ENCODE measurements at places on chromosomes 12 and 14. TPM values are rescaled to one million over a fixed set of nuclear protein-coding genes. Genes with fewer than 3 reads are reported as not detected.

- DNase-seq: no peak
These were observed 933.0 kb downstream of the DIO2 start for GRCh38 chr14:79278286-79278797.

GRCh38 chr12:21500786-21501257 is 613 bp downstream of the RECQL start:
- no peak for DNase-seq

GRCh38 chr12:79291711-79292110 is 399.1 kb downstream of the PAWR start:
- DNase-seq: no peak

The NRIP2 gene
- total RNA-seq: not detected

The MON2 gene
- total RNA-seq: 75.1 TPM

GRCh38 chr12:27279826-27280225 is 35.7 kb downstream of the STK38L start:
- no peak for DNase-seq

DNA sequence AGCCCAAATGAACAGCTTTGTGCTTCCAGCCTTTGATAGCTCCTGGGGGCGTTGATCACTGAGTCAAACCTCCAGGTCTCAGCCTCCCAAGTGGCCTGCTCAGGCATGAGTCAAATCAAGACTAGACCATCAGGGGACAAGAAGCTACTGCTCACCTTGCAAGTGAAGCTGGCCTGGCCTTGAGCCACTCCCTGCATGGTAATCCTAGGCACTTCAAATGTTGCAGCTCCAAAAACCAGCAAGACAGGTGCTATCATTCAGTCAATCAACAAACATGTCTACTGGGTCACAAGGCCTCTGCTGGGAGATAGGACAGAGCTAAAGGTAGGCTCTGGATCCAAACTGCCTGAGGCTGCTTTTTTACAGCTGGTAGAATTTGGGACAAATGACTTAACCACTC is 33.1 kb upstream of the NOS1 start:
- no peak for DNase-seq

DNA sequence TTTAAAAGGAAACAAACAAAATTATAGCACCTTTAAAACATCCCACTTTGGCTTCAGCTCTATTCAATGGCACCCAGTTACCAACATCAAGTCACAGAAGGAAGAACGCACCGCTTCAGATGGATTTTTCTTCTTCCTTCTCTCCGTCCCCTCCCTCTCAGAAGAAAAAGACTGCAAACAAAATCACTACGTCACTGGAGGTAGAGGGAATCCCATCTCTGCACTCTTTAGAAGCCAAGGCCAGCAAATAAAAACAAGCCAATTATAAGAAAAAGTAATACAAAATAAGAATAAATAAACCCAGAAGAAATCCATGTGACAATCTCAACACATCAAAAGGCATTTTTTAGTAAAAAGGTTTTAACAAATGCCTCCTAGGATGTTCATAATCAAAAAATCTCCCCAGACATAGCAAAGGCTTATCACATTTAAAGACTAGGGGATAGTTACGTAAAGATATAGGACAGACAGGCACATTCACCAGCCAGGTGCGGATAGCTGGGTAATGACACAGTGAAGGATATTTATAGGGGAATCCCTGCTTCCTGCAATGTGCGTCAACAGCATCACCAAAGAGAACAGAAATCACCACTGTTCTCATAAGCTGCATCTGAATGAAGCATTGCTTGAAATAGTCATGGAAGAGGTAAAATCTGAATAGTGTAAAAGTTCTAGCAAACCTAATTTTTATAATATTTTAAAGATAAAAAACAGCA is 89.4 kb downstream of the R3HDM2 start:
- DNase-seq: no peak
